ENCODE measurements at places on chromosomes 7 and 10. TPM values are rescaled to one million over a fixed set of nuclear protein-coding genes. Genes with fewer than 3 reads are reported as not detected.

DNA sequence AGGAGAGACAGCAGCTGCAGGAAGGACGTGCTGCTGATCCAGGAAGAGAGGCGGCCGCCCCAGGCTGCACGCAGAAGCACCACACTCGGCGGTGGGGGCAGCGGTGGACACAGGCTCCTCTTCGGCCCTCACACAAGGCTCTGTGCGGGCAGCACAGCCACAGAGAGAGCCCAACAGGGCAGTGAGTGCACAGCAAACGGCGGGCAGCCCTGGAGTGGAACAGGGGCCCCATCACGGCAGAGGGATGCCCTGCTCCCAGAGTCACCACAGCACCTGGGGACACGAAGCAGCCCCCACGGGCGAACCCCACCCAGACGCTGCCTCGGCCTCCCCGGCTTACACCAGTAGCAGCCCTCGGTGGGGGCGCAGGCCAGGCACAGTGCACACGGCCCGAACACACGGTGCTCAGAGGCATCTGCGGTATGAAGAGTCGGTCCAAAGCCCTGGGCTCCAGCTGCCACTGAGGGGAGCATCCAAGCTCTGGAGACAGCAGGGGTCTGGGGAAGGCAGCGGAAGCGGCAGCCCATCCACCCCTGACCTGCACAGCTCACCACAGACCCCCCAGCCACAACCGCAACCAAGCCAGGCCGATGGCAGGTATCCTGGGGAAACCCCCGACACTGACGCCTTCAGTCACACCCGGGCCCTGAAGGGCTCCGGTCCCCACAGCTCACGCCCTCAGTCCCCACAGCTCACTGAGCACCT, 16.8 kb downstream of the NUDT1 start:
- no peak overlapping the region for H3K27ac ChIP-seq
- H3K36me3 ChIP-seq, result no peaks in the 10 kb centered on the region
- no peak overlapping the region for H3K4me3 ChIP-seq
- no peaks in the 10 kb centered on the region for H3K4me1 ChIP-seq
- H3K27me3 ChIP-seq, result no peaks in the 10 kb centered on the region
- DNase-seq, result no peak

DNA sequence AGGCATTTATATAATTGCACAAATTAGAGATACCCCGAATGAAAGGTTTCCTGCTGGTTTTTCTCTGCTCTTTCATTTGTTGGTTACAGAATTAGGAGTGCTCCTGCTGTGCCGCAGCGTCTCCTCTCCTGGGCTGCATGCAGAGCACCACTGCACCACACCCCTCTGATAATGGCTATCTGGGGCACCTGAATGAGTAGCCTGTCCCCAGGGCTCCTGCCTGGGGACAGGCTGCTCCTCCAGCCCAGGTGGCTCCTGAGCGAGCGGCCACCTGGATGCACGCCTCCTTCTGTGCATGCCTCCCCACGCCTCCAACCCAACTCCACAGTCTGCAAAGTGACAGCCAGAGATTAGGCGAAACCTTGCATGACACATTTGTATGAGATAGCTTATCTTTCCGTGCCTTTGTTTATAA, 242.6 kb upstream of the FZD8 start:
- H3K36me3 ChIP-seq, result no peaks in the 10 kb centered on the region
- H3K27ac ChIP-seq, result no peak overlapping the region
- DNase-seq, result no peak
- no peaks in the 10 kb centered on the region for H3K4me1 ChIP-seq
- no peaks in the 10 kb centered on the region for H3K27me3 ChIP-seq

DNA sequence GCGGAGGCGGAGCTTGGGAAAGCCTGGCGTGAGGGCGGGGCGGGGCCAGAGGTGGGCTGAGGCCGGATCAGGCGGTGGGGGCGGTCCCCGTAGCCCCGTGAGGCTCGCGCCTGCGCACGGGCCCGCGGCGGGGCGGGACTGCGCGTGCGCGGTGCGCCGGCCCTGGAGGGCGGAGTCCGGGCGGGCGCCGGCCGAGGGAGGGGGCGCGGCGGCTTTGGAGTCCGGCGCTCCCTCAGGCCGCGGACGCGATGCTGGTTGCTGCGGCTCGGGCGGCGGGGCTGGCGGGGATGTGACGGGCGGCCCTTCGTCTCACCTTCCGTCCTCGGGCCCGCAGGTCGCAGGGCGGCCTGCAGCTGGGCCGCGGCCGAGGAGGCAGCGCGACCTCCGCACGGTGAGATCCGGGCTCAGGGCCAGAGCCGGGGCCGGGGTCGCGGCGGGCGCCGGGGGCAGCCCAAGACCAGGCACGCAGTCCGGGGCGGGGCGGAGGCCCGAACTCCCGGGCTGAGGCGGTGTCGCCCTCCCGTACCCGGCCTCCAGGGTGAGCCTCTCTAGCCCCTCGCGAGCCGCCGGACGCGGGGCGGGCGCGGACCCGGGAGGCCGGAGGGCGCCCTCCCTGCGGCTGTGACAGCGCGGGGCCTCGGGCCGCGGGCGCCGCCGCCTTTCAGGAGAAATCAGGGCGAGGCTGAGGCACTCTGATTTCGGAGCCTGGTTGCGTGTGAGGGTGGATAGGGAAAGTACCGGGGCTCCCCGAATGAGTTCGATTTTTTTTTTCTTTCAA, at the start of gene CCSER2:
CCSER2 (plus strand) TSS at position 172 of the 778 bp plus-strand sequence. CDS start 42,464 bp downstream, outside the sequence.
- H3K27me3 ChIP-seq, result no peaks in the 10 kb centered on the region
- H3K27ac ChIP-seq, result peak within 1 kb of the TSS; percentile 98
- H3K4me3 ChIP-seq, result peak within 1 kb of the TSS; percentile 61
- peaks cover 39% of the 10 kb centered on the region for H3K4me1 ChIP-seq
- H3K36me3 ChIP-seq, result no peaks in the 10 kb centered on the region
- DNase-seq, result peak; percentile 88

DNA sequence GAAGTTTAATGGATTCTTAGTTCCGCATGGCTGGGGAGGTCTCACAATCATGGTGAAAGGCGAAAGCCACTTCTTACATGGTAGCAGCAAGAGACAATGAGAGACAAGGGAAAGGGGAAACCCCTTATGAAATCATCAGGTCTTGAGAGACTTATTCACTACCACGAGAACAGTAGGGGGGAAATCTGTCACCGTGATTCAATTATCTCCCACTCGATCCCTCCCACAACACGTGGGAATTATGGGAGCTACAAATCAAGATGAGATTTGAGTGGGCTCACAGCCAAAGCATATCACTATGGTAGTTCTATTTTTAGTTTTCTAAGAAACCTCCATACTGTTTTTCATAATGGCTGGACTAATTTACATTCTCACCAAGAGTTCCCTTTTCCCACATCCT, 36.7 kb downstream of the SPAM1 start:
- H3K27ac ChIP-seq, result no peak overlapping the region
- DNase-seq, result no peak
- H3K4me1 ChIP-seq, result no peaks in the 10 kb centered on the region
- no peak overlapping the region for H3K4me3 ChIP-seq

- H3K36me3 ChIP-seq, result no peaks in the 10 kb centered on the region
- no peak overlapping the region for H3K4me3 ChIP-seq
- no peaks in the 10 kb centered on the region for H3K4me1 ChIP-seq
- no peaks in the 10 kb centered on the region for H3K27me3 ChIP-seq
- DNase-seq, result no peak
Observed at GRCh38 chr7:13327669-13328068, 640.2 kb downstream of the ARL4A start.

DNA sequence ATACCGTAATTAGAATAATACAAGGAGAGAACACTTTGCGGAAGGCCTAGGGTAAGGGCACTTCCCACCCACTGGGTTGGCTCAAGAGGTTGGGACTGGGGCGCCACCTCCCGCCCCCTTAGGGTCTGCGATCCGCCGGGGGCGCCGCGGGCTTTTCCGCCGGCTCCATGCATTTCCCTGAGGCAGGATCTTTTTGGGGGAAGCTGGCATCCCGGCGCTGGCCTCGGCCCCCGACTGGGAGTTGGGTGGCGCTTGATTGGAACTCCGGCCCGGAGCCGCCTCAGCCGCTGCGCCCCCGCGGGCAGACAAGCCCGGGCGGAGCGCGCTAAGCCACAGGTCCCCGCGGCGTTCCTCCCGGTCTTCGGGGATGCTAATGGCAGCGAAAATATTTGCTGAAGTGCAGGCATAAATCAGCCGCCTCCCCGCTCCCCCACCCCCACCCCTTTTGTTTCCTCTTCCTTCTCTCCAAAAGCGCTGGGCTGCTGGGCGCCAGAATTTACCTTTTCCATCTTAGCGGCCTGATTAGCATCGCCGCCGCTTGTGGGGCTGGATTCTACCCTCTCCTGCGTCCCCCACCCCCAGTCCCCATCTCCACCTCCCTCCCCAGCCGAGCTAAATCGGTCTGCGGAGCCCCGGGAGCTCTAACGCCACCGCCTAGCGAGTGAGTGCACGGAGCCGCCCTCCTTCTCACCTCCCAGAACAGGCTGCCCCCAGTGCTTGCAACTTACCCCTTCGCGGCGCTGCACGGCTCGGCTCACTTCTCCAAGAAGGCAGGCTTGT, 5.1 kb downstream of the UNC5B start:
- H3K27me3 ChIP-seq, result peaks cover 7% of the 10 kb centered on the region
- peaks cover 7% of the 10 kb centered on the region for H3K4me1 ChIP-seq
- H3K27ac ChIP-seq, result no peak overlapping the region

DNA sequence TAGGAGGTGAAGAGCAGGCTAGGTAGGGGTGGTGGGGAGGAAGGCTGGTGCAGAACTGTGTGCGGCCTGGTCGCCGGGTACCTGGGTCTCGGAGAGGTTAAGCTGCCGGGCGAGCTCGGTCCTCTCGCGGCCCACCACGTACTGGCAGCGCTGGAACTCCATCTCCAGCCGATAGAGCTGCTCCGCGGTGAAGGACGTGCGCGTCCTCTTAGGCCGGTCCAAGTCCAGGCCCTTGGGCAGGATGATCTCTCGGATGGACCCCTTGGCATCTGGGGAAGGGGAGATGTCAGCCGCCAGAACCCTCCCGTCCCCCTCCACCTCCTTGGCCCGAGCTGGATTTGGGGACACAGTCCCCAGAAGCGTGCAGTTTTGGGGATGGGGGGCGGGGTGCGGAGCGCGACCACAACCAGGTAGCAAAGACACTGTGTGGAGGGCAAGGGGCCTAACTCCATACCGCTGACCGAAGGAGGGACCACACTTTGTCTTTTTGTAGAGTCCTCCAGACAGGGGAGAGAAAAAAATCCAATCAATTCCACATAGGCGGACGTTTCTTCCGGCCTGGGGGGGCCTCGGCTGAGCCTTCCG, 1.6 kb downstream of the VAX1 start:
- peaks cover 13% of the 10 kb centered on the region for H3K4me1 ChIP-seq
- H3K4me3 ChIP-seq, result no peak overlapping the region
- H3K36me3 ChIP-seq, result no peaks in the 10 kb centered on the region
- DNase-seq, result no peak
- H3K27ac ChIP-seq, result no peak overlapping the region

GRCh38 chr7:130913639-130914553, 179.9 kb upstream of the KLF14 start:
- peak overlapping the region; percentile 96 for H3K27ac ChIP-seq
- DNase-seq, result no peak
- H3K4me1 ChIP-seq, result peaks cover 92% of the 10 kb centered on the region
- no peaks in the 10 kb centered on the region for H3K27me3 ChIP-seq
- H3K4me3 ChIP-seq, result peak overlapping the region; percentile 77

GRCh38 chr7:8480527-8480926, 47.1 kb downstream of the NXPH1 start:
- DNase-seq, result no peak
- no peaks in the 10 kb centered on the region for H3K36me3 ChIP-seq
- no peak overlapping the region for H3K27ac ChIP-seq
- H3K4me1 ChIP-seq, result no peaks in the 10 kb centered on the region

DNA sequence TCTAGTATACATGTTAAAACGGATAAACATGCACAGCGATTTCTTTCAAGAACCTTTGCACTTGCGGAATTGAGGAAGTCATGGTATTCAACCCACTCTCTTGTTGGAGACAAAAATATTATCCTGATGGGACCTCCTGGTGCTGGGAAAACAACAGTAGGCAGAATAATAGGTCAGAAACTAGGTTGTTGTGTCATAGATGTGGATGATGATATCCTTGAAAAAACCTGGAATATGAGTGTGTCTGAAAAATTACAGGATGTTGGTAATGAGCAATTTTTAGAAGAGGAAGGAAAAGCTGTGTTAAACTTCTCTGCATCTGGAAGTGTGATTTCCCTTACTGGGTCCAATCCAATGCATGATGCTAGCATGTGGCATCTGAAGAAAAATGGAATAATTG, 6.9 kb downstream of the THNSL1 start:
- H3K4me3 ChIP-seq, result no peak overlapping the region
- H3K27ac ChIP-seq, result no peak overlapping the region
- peaks cover under 1% of the 10 kb centered on the region for H3K4me1 ChIP-seq
- no peaks in the 10 kb centered on the region for H3K27me3 ChIP-seq
- H3K36me3 ChIP-seq, result no peaks in the 10 kb centered on the region

GRCh38 chr10:73932620-73933112, 21.7 kb downstream of the PLAU start:
- no peak overlapping the region for H3K4me3 ChIP-seq
- DNase-seq, result no peak
- peaks cover 13% of the 10 kb centered on the region for H3K4me1 ChIP-seq
- no peaks in the 10 kb centered on the region for H3K27me3 ChIP-seq

- H3K27me3 ChIP-seq, result no peaks in the 10 kb centered on the region
- no peak overlapping the region for H3K27ac ChIP-seq
- no peak overlapping the region for H3K4me3 ChIP-seq
- DNase-seq, result no peak
Observed at GRCh38 chr7:17158261-17158660, 140.2 kb upstream of the AHR start.

- H3K4me1 ChIP-seq, result peaks cover 10% of the 10 kb centered on the region
- no peak overlapping the region for H3K27ac ChIP-seq
- no peaks in the 10 kb centered on the region for H3K36me3 ChIP-seq
Observed at GRCh38 chr7:16944936-16945335, 63.2 kb upstream of the AGR3 start.

DNA sequence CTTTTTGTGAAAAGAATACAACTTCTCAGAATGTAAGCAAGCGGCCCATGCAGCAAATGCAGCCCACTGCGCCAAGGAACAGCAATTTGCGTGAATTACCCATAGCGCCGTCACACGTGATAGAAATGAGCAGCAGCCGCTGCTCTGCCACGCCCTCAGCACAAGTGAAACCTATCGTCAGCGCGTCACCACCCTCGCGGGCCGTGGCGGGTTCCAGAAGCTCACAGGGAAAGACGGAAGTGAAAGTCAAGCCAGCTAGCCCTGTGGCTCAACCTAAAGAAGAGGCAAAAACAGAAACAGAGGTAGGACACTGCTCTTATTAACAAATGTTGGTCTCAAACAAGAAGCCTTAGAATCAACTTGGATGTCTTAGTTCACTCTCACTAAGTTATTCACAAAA, 70.5 kb downstream of the SHH start:
- no peaks in the 10 kb centered on the region for H3K27me3 ChIP-seq
- DNase-seq, result peak; percentile 36
- H3K36me3 ChIP-seq, result peaks cover 82% of the 10 kb centered on the region
- no peak overlapping the region for H3K4me3 ChIP-seq

TSPAN15 gene
- 2.4 TPM for total RNA-seq

KIF20B gene
- total RNA-seq, result 20.7 TPM

FBH1 gene
- total RNA-seq, result 97.5 TPM

Measured in CD4-positive, alpha-beta memory T cell (primary cell).